Right atrium auricular region (tissue), 2 donors: ENCODE measurements at places on chromosomes 7 and 10. TPM values are rescaled to one million over a fixed set of nuclear protein-coding genes. Genes with fewer than 3 reads are reported as not detected.

The DEPP1 gene
- 68.8 TPM for total RNA-seq

- no peak for DNase-seq
Observed at GRCh38 chr10:77975086-77975666, 48.6 kb upstream of the DLG5 start.

- no peak for DNase-seq
Observed at GRCh38 chr10:66095610-66096009, 830.2 kb upstream of the LRRTM3 start.

The PRSS37 gene
- total RNA-seq = not detected

DNA sequence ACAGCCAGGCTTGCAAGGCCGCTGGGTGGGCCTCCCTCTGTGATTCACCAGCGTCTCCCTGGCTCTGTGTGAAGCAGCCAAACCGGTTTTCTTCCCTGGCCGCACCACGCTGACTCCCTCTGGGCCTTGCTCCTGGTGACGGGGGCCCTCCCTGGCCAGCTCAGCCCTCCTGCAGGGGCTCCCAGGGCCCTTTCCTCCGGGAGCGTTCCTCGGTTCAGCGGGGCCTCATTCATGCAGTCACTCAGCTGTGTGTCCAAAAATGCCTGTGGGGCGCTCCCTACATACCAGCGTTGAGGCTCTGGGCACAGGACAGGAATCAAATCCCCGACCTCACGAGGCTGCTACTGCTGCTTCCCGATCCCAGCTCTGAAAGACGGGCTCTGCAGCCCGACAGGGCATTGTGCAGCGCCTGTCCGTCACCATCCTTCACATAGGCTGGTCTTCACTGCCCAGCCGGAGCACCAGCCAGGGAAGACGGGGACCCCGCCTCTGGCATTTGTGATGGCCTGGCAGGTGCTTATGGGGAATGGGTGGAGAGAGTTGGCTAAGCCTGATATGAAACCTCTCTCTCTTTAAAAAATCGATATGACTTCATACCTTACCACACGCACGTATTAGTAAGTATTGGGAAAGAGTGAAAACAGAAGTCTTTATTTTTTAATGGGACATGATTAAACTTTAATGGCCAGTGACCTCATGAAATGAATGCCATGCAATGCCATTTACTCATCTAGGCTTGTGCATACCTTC lies 110.0 kb upstream of the SHH start:
- no peak for DNase-seq

GRCh38 chr10:88858491-88858890 lies 6.8 kb upstream of the ANKRD22 start:
- no peak for DNase-seq
